Cerebellar nuclear complex (tissue), 1 donor: ENCODE measurements at places on chromosomes 12 and 14.

DNA sequence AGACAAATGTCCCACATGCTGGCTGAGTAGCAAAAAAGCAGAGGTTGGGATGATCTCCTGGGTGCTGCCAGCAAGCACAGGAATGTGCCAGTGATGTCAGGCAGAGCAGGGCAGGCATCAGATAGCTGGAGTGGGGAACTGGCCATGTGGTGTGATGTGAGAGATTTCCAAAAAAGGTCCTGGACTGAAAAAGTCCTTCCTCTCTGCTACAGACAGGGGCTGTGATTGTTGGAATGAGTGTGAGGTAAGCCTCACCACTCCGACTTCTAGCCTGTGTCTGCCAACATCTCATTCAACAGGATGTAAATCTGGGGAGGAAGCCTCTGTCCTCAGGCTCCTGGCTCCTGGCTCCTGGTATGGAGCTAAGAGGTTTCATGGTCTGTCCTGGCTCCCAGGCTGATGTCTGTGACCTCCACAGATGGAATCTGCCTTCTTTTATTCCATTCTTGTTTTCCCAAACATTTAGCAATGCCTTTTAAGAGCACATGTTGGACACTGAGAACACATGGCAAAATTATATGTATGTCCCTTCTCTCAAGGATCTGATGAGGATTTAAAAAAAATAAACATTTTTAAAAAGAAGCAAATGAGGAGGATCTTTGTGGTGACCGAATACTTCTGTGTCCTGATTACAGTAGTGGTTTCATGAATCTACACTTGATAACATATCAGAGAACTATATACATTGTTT, 50.1 kb upstream of the STK38L start:
- no peak for DNase-seq

DNA sequence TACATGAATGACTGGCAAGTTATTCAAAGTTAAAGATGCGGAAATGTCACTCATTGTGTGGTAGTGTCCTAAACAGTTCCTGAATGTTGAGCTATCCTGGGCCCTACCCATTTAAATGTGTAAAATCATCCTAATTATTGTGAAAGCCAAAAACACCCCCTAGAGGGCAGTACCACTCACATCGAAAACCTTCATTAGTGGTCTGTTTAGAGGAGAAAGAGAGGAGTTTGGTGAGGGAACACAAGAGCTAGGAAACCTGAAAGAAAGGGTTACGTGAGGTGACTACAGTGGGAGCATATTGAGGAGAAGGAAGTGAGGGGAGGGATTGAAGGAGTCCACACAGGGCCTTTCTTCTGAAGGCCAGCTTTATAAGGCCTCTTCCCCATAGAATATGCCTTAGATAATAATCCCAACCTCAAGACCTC, 2.5 kb upstream of the TEP1 start:
- DNase-seq: no peak

DNA sequence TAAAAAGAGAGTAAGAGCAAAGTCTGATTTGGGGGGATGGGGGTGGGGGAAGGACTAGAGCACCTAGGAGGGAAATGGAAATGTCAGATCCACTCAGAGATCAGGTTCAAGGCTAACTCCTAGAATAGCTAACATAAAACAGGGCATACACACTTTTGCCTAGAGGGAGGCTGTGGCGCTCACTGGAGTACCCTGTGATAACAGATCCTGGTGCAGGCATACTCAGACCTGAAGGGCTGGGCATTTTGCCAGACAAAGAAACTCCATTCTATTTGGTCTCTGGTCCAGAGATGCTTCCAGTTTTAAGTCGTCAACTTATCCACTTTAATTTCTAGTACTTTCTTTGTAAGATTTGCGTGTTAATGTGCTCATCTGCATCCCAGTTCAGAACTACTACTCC, 5.8 kb downstream of the CTDSP2 start:
- DNase-seq: peak; percentile 20

- no peak for DNase-seq
These were observed 208.7 kb downstream of the ERC1 start for GRCh38 chr12:1199700-1200099.

DNA sequence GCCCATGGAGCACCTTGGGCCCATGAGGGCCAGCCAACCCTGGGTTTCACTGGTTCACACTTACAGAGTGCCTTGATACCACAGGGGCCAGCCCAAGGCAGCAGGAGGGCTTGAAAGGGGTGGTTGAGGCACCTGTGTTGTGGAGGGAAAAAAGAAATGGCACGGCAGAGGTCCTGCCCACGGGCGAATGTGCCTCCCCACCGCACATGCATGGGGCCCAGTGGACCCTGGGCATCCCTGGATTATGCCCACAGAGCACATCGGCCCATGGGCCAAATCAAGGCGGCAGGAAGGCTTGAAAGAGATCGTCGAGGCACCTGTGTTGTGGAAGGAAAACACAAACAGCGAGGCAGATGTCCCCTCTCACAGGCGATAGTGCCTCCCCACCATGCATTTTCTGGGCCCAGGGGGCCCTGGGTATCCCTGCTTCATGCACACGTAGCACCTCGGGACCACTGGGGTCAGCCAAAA, 378.1 kb downstream of the ALG10 start:
- DNase-seq: no peak

DNA sequence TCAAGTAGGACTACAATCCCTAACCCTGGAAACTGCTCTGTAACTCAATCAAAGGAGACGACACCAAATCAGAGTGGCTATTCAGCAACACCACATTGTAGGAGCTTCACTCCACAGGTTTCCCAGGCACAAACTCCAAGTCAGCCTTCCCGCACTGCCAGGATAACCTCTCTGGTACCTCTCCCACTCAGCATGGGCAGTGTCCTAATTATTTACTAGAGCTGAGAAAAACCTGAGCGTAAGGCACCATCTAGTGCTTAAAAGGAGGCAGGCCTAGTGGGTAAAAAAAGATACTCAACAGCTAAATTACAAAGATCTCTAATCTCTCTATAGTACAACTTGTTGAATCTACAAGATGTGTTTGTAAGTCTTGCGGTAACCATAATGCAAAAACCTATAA, 36.1 kb downstream of the PARP11 start:
- no peak for DNase-seq

GRCh38 chr14:100678469-100678828, 48.2 kb upstream of the DLK1 start:
- no peak for DNase-seq

DNA sequence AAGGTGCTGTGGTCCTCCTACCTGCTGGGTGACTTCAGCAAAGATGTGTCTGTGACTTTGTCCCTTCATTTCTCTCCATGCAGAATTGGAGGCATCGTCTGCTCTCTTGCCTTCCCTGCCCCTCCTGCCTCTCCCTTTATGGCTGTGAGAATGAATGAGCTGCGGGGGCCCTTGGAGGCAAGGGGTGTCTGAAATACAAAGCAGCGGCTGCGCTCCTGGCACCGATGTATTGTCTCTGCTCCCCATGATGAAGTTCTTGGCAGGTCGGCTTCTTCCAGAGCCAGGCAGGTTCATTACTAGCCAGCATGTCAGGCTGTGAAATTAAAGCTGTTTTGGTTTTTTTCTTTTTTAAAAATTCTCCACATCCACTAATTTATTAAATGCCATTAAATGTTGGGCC, 194.5 kb downstream of the TSPAN9 start:
- peak; percentile 45 for DNase-seq

DNA sequence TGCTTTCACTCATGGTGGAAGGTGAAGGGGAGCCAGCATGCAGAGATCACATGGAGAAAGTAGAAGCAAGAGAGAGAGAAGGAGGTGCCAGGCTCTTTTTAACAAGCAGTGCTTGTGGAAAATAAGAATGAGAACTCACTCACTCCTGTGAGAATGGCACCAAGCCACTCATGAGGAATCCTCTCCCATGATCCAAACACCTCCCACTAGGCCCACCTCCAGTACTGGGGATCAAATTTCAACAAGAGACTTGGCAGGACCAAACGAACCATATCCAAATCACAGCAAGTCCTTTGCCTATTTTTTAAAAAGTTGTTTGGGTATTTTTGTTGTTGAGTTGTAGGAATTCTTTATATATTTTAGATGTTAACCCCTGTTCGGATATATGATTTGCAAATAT, 245.9 kb upstream of the ARID2 start:
- no peak for DNase-seq

- DNase-seq: no peak
These were observed 1005.0 kb downstream of the GALC start for GRCh38 chr14:86987966-86988365.

DNA sequence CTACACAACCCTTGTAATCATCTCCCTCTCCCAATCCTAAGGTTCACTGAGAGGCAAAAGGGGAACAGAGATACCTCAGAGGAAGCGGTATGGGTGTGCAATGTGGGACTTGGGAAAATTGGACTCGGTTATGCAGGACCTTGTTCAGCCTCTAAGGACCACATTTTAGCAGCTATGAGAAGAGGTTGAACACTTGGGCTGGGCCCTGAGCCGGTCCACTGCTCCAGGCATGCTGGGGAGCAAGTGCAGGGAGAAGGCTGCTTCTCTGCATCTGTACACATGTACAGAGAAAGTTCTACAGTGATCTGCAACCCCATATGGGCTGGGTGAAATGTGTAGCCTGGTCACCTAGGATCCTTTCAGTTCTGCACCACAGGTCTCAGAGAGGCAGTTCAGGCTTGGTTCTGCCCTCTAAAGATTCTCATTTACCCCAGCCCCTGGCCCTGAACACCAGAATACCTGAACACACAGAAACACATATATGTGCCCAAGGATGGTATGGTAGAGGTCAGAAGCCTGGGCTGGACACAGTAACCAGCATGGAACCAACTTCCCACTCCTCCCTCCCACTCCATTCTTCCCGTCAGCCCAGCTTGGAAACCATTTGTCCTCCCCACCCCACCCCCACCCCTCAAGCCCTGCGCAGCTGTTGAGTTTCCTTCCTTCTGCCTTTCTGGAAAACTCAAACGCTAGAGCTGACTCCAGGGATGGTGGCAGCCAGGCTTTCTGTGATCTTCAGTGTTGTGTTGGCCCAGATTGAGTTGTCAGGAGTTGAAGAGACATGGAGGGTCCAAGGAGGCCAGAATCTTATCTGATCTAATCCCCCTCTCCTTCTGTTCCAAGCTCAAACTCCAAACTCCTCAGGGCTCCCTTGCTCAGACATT, 10.4 kb downstream of the HOXC5 start:
- no peak for DNase-seq

DNA sequence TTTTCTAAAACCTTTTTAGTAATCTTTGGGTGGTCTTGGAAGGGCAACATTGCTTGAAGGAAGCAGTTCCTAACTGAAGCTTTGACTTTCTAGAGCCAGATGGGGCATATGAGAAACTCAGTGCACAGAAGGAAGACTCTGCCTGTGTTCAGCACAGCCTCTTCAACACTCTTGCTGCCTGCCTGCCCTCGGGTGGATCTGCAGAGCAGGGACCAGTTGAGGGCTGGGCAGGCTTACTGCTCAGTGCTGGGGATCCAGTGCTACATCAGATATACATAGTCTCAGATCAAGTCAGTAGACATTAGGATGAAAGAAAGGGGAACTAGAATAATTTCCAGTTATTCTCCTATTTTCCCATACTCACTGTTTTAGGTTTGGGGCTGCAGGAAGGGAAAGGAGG, 29.5 kb upstream of the TMX1 start:
- no peak for DNase-seq

DNA sequence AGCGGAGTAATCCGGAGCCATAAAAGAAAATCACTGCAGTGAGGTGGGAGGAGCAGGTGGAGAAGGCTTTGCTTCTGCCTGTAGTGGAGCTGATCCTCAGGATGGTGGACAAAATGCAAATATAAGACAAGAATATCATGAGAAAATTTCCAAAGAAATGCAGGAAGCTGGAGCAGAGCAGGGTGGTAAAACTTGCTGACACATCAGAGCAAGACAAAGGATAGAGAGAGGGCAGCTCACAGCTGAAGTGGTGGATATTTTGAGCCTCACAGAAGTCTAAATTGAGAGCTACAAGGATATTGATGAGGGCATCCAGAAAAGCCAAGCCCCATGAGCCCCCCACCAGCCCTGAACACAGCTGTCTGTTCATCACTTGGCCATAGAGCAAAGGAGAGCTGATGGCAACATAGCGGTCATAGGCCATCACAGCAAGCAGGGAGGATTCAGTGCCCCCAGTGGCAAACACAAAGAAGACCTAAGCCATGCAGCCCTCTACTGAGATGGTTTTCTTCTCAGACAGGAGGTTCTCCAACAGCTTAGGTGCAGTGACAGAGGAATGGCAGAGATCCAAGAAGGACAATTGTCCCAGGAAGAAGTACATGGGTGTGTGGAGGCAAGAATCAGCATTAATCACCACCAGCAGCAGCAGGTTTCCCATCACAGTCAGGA, 30.0 kb upstream of the ANP32D start:
- no peak for DNase-seq
